Anterior cingulate cortex (tissue), 58 donors: ENCODE measurements at places on chromosomes 16 and 17.

GRCh38 chr17:55295411-55296170 lies 30.8 kb downstream of the HLF start:
- no peak for DNase-seq

GRCh38 chr17:46192189-46192438 lies 1.1 kb downstream of the KANSL1 start:
- no peak for DNase-seq

GRCh38 chr17:45086865-45087503 lies 25.9 kb downstream of the NMT1 start:
- no peak for DNase-seq

DNA sequence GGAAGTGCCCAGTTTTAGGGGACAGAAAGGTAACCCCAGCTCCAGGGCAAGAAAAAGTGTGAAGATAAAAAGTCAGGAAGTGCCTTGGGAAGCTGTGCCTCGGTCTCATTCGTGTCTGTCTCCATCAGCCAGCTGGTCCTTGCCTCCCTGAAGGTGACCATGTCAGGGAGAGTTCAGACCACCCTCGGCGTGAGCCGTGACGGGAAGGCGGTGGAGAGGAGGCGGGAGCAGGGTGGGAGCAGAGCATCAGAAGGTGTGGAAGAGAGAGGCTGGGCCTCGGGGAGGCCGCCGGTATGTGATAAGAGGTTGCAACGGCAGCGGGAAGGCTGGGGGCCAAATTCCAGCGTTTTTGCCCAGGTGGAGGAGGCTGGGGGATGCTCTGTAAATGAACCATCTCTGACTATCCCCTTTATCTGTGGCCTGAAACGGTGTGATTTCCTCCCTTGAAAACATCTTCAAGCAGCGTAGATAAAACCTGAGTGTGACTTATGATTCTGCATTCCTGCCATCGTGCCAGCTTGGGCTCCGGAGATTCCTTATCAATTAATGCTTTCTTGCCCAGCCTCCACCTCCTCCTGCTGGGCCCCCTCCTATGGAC lies 251.8 kb downstream of the IRF8 start:
- DNase-seq, result no peak

DNA sequence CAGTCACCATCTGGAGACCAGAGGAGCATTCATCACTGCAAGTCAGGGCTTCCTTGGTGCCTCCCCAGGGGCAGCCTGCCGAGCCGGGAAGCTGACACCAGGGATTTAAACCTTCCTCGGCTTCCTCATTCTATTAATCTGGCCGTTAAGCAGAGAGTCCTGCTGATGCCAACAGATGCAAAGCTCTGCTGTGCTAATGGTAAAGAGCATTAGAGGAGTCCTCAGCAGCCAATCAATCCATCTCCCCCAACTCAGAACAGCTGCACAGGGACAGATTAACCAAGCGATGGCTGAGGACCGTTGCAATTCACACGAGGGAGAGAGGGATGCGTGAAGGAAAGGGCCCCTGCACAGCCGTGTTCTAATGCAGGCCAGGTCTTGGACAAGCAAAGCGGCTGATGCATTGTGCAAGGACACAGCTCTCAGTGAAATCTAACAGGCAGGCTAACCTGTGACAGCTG lies 116.6 kb downstream of the XYLT1 start:
- no peak for DNase-seq

DNA sequence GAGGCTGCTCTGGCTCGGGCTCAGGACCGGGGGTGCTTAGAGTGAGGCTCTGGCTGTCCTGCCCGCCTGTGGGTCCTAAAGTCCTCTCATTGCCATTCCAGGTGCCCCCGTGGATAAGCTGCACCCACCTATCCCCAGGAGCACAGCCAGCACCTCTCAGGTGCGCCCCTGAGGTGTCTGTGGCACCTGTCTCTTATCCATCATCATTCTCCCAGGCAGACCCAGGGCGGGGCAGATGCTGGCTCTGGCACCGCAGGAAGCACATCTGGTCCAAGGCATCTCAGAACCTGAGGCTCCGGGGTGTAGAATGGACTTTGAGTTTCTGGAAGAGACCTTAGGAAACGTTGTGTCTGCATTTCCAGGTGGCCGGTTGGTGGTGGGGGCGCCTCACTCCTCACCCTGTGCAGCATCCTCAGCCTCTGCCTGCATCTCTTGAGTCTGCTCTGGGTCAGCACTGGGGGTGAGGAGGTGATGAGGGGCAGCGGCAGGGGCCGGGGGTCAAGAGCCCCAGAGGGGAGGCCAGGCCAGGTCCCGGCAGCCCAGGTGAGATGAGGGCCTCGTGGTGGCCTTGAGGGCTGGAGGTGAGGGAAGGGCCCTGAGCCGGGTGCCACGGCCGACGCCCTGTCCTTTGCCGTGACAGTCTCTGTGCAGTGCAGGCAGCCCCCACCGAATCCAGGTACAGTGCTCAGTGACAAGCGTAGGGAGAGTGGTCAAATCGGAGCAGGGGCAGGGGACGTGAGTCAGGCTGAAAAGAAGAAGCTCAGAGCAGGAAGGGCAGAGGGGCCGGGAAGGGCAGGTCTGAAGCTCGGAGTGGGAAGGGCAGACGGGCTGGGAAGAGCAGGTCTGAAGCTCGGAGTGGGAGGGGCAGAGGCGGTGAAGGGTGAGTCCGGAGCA lies 173.5 kb downstream of the NPIPB11 start:
- DNase-seq, result no peak

DNA sequence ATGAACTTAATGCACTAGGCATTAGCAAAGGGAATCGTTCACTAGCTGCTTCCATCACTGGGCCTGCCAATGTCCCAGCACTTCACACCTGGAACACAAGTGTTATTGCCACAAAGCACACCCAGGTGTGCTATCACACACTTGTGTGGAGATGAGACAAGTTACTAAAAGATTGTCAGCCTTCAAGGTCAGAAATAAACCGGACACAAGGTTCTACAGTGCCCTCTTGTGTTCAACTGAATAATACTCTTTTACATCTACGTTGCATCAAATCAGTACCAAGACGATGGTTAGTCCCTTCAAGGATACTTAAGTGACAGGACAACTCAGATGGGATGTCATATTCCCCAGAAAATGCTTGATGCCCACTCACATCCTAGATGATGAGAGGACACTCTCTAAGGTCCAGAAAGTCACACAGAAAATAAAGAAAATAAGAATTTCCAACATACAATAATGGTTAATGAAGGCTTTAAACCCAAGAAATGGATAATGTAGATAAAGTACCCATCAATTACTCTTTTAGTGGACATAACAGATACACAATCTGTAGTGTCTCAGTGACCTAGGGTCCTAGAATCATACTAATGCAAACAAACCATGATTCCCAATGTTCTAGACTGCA lies 16.4 kb upstream of the GLG1 start:
- DNase-seq, result no peak

DNA sequence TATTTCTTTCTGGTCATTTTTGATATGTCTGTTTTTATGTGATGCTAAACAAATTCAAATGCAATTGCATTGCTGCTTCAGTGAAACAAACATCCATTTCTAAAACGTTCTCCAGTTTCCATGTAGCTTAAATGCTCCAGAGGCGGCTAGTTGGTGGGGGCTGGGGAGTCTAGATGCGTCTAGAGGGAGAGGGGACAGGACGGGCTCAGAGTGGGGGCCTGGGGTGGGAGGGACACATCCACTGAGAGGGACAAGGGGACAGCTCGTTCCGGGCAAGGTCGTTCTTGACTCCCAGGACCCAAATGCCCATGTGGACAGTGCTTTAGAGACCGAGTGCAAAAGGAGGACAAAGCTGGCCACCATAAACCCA lies 102.3 kb downstream of the FOXL1 start:
- no peak for DNase-seq

DNA sequence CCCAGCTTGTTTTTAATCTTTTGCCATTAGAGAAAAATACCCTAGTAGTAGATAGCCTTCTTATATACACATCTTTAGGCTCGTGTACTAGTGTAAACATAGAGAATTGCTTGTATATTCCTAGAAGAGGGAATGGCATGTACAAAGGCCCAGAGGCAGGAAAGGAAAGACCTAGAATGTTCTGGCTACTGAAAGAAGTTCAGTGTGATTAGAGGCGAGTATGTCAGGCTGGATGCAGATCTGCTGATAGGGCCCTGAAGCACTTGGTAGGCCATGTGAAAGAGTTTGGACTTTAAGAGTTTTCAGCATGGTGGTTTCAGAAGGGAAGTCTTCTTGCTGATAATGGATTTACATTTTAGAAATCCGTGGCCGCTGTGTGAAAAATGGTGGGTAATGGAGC lies 17.4 kb downstream of the CTCF start:
- DNase-seq, result no peak

DNA sequence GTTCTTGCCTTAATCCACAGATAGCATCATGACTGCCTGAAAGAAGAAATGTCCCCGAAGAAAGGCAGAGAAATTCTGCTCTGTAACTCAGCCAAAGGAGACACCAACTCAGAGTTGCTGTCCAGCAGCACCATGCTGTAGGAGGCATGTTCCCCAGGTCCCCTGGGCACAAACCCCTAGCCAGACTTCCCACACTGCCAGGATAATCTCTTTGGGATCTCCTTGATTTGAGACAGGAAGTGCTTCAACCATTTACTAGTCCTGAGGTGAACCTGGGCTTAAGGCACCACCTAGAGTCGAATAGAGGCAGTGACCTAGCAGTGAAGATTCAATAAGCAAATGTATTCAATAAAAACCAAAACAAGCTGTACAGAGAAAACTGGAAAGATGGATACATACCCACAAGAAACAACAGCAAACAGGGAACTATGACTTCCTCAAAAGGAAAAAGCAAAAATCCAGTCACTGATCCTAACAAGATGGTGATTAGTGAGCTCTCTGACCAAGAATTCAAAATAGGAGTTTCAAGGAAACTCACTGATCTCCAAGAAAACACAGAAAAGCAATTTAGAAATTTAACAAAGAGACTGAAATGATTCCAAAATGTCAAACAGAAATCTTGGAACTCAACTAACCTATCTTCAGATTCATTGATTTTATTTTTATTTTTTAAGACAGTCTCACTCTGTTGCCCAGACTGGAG lies 5.7 kb downstream of the OR4D2 start:
- DNase-seq, result no peak

DNA sequence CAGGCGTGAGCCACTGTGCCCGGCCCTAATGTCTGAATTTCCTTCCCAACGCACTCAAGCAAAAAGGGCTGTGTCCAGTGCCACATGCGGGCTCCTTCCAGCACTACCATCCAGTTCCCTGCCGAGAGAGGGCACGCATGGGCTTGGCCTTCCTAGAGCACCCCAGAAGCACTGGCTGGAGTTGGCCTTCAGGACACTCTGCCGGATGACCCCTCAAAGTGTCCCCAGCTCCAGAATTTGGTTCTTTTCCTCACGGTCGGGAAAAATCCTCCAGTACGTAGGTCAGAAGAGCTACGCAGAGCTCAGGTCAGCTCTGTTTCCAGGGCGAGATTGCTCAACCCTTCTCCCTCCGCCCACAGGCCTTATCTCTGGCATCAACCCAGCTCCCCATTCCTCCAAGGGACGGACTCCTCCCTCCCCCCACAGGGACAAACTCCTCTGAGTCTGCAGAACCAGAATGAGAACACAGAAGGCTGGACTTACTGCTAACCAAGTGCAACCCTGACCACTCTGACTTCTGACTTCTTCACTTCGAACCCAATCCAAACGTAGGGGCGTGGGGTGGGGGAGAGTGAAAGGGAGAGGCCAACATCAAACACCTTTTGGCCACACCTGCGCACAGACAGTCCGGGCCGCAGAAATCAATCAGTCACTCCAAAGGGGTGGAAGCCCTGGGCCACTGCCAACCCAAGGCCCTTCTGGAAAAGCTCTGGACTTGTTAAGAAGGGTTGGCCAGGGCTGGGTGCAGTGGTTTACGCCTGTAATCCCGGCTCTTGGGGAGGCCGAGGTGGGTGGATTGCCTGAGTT lies 3.6 kb downstream of the CDC42EP4 start:
- no peak for DNase-seq

DNA sequence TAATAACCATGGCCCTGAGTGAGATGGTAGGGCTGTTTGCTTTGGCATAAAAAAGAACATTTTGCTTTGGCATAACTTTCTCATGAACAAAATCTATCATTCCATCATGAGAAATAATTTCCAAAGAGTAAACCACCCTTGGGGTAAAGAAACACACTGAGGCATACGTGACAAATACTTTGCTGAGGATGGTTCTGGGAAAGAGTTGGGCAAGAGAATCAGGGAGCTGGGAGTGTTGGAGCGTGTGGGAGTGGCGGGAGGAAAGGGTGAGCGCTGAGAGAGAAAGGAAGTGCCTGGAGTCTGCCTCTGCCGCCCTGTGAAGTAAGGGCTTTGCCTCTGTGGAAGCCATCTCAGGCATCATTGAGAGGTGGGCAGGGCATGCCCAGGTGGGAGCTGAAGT lies 60.2 kb upstream of the ARHGAP44 start:
- no peak for DNase-seq

GRCh38 chr17:6286233-6286632 lies 148.7 kb downstream of the AIPL1 start:
- no peak for DNase-seq

GRCh38 chr17:48770954-48771353 lies 42.4 kb upstream of the HOXB13 start:
- DNase-seq, result no peak

DNA sequence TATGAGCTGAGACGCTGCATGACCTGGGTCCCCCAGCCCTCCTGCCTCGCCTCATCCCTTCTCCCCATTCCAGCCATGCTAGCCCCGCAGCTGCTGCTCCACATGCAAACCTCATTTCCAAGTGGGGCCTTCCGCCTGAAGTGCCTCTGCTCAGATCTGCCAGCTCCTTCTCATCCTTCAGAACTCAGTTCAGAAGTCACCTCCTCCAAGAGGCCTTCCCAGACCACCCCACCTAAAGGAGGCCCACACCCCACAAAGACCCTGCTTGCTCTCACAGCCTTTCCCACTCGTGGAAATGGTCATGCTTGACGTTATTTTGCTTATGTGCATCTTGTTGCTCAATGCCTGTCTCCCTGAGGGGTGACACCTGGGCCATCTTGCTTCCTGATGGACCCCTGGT lies 58.7 kb downstream of the RMI2 start:
- DNase-seq, result no peak

GRCh38 chr17:49691086-49691676 lies 13.3 kb upstream of the SPOP start:
- no peak for DNase-seq

DNA sequence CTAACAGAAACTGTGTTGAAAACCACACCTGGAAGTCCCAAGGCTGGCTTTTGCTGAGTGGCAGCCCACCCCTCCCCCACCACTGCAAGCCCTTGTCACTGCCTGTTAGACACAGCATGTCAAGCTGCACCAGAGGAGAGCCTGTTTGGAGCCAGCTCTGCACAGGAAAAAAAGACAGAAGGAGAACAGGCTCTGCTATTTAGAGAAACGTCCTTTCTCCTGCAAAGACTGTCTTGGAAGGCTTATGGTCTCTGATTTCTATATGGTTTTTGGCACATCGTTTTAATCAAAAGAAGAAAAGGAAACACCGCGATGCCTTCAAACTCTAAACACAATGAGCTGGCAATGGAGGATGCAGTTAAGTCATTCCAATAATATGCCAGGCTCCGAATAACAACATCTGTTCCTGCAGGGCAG lies 275.5 kb downstream of the MAP2K4 start:
- no peak for DNase-seq
